ENCODE measurements at places on chromosomes 16 and 17. TPM values are rescaled to one million over a fixed set of nuclear protein-coding genes. Genes with fewer than 3 reads are reported as not detected.
A peak's percentile ranks its signal among the peaks of the same experiment; 100 is the strongest.

DNA sequence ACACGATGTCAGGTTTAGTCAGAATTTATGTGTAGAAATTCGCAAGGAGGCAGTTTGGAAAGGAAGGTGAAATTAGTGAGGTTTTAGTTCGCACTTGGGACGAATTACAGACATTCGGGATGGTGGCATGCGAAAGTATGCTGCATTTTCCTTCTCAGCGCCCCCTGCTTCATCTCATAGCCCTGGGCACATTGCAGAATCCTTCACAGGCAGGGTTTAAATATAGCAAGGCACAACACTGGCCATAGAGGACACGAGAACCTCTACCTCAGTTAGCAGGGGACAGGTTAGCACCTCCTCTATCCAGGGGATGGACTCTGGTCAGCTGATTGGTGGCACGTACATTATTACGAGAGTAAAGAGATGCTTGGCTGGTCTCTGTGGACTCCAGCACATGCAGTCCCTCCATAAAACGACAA, 47.5 kb downstream of the MAP2K6 start:
- H3K4me1 ChIP-seq = no peaks in the 10 kb centered on the region
- H3K27ac ChIP-seq = no peak overlapping the region
- no peaks in the 10 kb centered on the region for H3K27me3 ChIP-seq
- no peak overlapping the region for H3K4me3 ChIP-seq

DNA sequence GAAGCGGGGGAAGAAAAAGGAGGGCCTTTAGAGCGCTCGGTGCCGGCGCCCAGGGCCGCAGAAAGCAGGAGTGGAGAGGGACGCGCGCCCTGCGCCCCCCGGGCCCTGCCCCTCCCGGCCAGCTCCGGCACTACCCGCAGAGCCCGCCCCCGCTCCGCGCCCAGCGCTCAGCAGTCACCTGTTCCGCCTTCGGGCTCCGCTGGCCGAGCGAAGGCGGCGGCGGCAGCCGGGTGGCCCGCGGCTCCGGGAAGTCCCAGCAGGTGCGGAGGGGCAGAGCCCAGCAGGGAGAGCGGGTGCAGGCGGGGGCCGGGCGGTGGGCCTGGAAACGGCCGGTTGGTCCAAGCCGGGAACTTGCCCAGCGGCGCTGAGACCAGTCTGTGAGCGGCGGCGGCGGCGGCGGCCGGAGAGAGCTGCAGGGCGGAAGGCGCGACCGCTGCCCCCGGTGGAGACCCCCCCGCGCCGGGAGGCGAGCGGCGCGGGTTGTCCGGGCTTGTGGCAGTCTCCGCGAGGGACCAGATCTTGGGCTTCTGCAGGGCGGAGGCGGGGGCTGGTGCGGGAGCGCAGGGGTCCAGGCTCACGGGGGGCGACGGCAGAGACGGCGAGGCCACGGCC, 2.2 kb downstream of the IRX3 start:
- no peak for DNase-seq
- peaks cover 6% of the 10 kb centered on the region for H3K27me3 ChIP-seq
- no peak overlapping the region for H3K27ac ChIP-seq
- no peak overlapping the region for H3K4me3 ChIP-seq

DNA sequence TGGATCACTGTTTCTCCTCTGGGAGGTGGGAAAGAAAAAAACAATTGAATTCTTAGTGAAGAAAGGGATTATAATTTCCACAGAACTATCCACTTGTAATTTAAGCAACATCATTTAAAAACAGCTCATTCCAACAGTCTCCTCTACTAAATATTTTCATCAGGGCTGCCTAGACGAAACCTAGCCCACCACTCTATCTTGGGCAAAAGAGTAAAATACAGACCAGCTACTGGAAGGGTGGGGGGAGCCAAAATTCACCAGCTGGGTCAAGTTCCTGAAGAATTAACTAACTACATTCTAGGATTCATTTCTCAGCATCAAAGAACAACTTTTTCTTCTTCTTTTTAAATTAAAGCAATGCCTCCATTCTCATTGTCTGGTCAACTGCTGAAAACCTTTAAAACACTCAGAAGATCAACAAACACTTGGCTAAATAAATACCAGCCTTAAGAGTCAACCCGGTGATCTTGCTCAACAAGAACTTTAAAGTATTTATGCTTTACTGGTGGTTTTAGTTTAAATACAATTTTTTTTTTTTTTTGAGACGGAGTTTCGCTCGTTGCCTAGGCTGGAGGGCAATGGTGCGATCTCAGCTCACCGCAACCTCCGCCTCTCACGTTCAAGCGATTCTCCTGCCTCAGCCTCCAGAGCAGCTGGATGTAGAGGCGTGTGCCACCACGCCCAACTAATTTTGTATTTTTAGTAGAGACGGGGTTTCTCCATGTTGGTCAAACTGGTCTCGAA, 25.2 kb downstream of the KANSL1 start:
- no peak overlapping the region for H3K27ac ChIP-seq
- H3K27me3 ChIP-seq = no peaks in the 10 kb centered on the region
- no peak overlapping the region for H3K4me3 ChIP-seq

GRCh38 chr17:69607162-69607834, 192.8 kb downstream of the MAP2K6 start:
- peak; percentile 44 for DNase-seq
- peaks cover 3% of the 10 kb centered on the region for H3K4me1 ChIP-seq
- H3K36me3 ChIP-seq = no peaks in the 10 kb centered on the region
- no peaks in the 10 kb centered on the region for H3K27me3 ChIP-seq
- H3K27ac ChIP-seq = no peak overlapping the region

DNA sequence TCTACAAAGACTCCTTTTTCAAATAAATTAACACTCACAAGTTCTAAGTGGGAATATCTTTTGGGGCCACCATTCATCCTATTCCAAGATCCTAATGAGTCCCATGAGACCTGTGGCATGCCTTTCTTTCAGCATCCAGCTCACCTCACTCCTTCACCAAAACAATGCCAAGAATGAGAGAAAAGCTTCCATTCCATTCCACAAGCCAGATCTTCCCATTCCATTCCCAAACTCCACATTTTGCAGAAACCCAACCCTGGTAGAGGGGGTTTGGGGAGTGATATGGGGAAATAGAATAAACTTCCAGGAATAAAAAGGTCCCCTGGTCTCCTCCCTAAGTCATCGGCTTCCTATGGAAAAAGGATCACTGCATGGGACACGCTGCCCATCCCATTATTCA, 392.2 kb downstream of the NPIPA8 start:
- no peaks in the 10 kb centered on the region for H3K27me3 ChIP-seq
- no peak overlapping the region for H3K4me3 ChIP-seq
- H3K27ac ChIP-seq = no peak overlapping the region
- DNase-seq = no peak
- H3K4me1 ChIP-seq = peaks cover 45% of the 10 kb centered on the region

DNA sequence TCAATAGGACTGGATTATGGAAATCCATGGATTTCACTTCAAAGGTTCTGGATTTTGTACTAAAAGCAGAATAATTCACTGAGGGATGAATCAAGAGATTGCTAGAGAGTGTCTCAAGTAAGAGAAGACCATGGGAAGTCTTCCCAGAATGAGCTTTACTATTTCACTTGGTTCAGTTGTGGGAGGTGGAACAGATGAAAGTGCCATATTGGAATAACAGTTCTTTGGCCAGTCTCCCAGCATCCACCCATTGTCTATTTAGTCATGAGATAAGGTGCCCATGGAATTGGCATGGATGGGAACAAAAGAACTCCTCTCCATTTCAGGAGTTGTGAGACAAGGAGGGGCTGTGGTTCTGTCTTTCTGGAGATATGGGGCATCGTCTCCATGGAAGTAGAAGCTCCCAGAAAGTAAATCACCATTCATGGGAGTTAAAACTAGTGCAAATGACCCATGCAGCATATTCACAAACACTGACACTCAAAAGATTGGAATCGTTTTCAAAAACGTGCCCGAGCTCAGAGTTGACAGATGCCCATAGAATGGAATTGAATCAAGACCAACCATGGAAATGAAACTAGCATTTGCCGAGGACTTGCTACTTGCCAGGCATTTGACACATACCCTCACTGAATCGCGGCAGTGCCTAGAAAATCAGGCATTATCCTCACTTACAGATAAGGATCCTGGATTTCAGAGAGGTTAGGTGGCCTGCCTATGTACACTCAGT, 36.2 kb upstream of the CLEC3A start:
- DNase-seq = no peak
- H3K4me1 ChIP-seq = no peaks in the 10 kb centered on the region
- H3K27ac ChIP-seq = no peak overlapping the region
- H3K27me3 ChIP-seq = peaks cover 2% of the 10 kb centered on the region
- H3K36me3 ChIP-seq = no peaks in the 10 kb centered on the region

DNA sequence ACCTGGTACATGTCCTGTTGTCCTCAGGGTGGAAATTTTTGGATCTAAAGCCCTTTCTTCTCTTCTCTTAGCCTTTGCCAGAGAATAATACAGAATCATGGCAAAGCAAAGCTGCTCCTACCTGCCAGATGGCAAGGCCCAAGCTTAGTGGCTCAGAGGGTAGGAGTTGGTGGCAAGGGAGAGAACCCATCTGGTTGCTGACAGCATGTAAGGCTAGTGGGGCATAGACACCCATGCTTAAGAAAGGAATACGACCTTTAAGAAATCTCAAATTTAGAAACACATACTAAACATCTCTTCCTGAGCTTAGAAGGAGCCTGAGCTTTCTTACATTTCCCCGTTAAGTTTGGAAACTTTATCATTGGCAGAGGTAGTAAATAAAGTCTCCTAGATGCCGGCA, 395.0 kb upstream of the SOX9 start:
- DNase-seq = no peak
- H3K4me1 ChIP-seq = no peaks in the 10 kb centered on the region

GRCh38 chr17:64571746-64572145, 65.0 kb downstream of the CEP95 start:
- no peak overlapping the region for H3K27ac ChIP-seq
- no peaks in the 10 kb centered on the region for H3K27me3 ChIP-seq
- H3K36me3 ChIP-seq = peaks cover 7% of the 10 kb centered on the region
- H3K4me1 ChIP-seq = no peaks in the 10 kb centered on the region
- no peak overlapping the region for H3K4me3 ChIP-seq

- H3K36me3 ChIP-seq = no peaks in the 10 kb centered on the region
- no peak overlapping the region for H3K27ac ChIP-seq
- H3K27me3 ChIP-seq = no peaks in the 10 kb centered on the region
- no peaks in the 10 kb centered on the region for H3K4me1 ChIP-seq
- DNase-seq = no peak
- H3K4me3 ChIP-seq = no peak overlapping the region
Observed at GRCh38 chr16:13906168-13907089, 13.5 kb upstream of the ERCC4 start.

GRCh38 chr16:28935924-28936783, 4.4 kb downstream of the CD19 start:
- H3K36me3 ChIP-seq = no peaks in the 10 kb centered on the region
- DNase-seq = peak; percentile 86
- H3K4me3 ChIP-seq = no peak overlapping the region
- peaks cover 5% of the 10 kb centered on the region for H3K4me1 ChIP-seq
- no peak overlapping the region for H3K27ac ChIP-seq
- H3K27me3 ChIP-seq = no peaks in the 10 kb centered on the region

- no peak overlapping the region for H3K27ac ChIP-seq
- H3K4me3 ChIP-seq = no peak overlapping the region
- H3K4me1 ChIP-seq = no peaks in the 10 kb centered on the region
- H3K27me3 ChIP-seq = no peaks in the 10 kb centered on the region
- H3K36me3 ChIP-seq = peaks cover 7% of the 10 kb centered on the region
- DNase-seq = no peak
Observed at GRCh38 chr17:59073972-59074371, 32.7 kb downstream of the TRIM37 start.

DNA sequence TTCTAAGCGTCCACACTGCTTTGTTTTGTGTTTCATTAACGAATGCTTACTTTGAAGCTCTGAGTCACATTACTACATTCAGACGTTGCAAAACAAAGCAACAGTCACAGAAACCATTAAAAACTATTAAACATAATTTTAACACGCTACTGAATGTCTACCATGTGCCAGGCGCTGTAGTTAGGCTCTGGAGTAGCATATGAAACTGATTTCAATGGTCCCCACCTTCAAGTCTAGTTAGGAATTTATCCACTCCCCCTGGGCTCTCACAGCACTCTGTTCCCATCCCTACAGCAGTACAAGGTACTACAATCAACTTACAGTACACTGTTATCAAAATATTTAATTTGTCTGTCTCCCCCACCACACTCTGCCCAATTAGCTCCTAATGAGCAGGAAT, 631 bp downstream of the UTP6 start:
- peaks cover 3% of the 10 kb centered on the region for H3K36me3 ChIP-seq
- no peak for DNase-seq
- no peaks in the 10 kb centered on the region for H3K27me3 ChIP-seq

DNA sequence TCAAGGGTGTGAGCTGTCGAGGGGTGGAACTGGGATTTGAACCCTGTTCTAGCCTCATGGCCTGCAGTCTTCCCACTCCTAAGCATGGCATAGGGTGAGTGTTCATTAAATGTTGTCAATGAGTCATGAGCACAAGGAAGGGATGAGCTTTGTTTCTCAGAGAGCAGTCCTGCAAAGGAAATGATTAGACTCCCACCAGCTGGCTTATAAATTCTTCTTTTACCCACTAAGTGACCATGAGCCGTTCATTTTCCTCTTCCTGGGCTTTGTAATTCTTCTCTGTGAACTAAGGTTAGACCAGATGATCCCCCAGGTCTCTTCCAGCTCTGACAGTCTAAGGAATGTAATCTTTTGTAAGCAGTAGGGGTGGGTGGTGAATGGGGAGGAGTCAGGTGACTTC, 47.9 kb upstream of the HNF1B start:
- DNase-seq = no peak
- no peak overlapping the region for H3K4me3 ChIP-seq
- no peak overlapping the region for H3K27ac ChIP-seq

- H3K27me3 ChIP-seq = no peaks in the 10 kb centered on the region
- H3K36me3 ChIP-seq = no peaks in the 10 kb centered on the region
- DNase-seq = no peak
- peaks cover 39% of the 10 kb centered on the region for H3K4me1 ChIP-seq
- no peak overlapping the region for H3K4me3 ChIP-seq
- peak overlapping the region; percentile 0 for H3K27ac ChIP-seq
Observed at GRCh38 chr16:53094013-53094630, 39.3 kb downstream of the CHD9 start.

DNA sequence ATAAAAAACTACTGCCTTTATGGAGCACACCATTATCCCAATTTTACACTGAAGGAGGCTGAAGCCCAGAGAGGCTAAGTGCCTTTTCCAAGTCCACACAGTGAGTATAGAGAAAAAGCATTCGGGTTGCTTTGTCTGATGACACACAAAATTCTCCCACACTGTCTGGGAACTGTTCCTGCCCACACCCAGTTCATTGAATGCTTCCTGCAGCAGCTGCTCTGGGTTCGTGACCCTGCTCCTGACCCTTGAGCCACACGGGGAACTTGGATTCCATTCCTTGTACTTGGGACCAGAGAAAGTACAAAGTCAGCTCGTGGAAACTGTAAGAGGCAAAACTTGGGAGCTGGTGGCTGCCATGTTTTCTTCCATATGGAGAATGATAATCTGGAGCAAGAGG, 57.9 kb downstream of the AKAP1 start:
- no peaks in the 10 kb centered on the region for H3K36me3 ChIP-seq
- no peaks in the 10 kb centered on the region for H3K4me1 ChIP-seq
- H3K4me3 ChIP-seq = no peak overlapping the region
- DNase-seq = no peak
- H3K27me3 ChIP-seq = peaks cover under 1% of the 10 kb centered on the region

TRIM47 gene
- 12.2 TPM for polyA plus RNA-seq

ASPA gene
- 2.6 TPM for polyA plus RNA-seq

TRAPPC2L gene
- 59.4 TPM for polyA plus RNA-seq
